ENCODE measurements at places on chromosomes 11 and 22. TPM values are rescaled to one million over a fixed set of nuclear protein-coding genes. Genes with fewer than 3 reads are reported as not detected.

MYOD1 gene
- not detected for total RNA-seq

OR2AG2 gene
- not detected for total RNA-seq

- no peak for DNase-seq
- peaks cover 15% of the 10 kb centered on the region for H3K4me1 ChIP-seq
- no peak overlapping the region for H3K4me3 ChIP-seq
- H3K27ac ChIP-seq, result no peak overlapping the region
- peaks cover 2% of the 10 kb centered on the region for H3K36me3 ChIP-seq
- peaks cover 10% of the 10 kb centered on the region for H3K27me3 ChIP-seq
Measured at GRCh38 chr11:113572136-113572735, 97.0 kb upstream of the DRD2 start.

MORC2 gene
- total RNA-seq, result 39.7 TPM

CCDC73 gene
- total RNA-seq, result not detected

DNA sequence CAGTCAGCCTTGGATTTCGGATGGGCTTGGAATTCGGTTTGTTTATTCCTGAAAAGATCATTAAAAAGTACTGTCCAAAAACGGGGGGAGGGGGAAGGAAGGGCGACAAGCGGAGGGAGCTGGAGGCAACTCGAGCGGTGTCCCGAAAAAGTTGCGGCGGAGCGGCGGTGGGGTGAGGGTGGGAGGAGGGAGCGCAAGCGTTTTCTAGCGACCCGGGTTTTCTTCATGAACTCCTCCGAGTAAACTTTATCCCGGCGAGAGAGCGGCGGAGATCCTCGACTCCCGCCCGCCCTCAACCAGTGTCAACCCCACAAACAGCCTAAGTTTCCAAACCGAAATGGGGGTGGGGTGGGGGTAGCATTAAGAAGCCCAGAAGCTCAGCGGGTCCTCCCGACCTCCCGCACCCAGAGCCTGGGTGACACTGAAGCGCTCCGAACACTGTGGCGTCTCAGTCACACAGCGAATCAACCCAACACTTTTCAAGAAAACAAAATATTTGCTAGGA is 133.0 kb upstream of the C11orf58 start:
- no peak overlapping the region for H3K27ac ChIP-seq
- no peak for DNase-seq
- peaks cover 48% of the 10 kb centered on the region for H3K27me3 ChIP-seq

PRAME gene
- total RNA-seq, result not detected

DNA sequence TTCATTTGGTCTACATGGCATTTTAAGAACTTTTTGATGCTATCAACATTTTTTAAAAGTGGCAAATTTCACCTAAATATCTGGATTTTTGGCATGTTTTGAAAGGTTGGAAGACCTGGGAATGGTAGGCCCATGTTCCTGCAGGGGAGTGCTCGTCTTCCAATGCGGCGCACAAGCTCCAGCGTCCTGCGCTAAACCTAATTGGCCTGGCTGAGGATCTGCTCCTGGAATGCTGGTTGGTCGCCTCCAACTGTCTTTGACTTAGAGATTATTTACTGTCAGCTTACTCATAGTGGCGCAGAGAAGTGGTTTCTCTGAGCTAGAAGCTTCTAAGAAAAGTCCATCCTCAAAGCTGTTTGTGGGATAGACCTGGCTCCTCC is 626 bp upstream of the LIMK2 start:
- peak overlapping the region; percentile 82 for H3K4me3 ChIP-seq
- H3K27me3 ChIP-seq, result no peaks in the 10 kb centered on the region
- DNase-seq, result no peak
- peaks cover 16% of the 10 kb centered on the region for H3K36me3 ChIP-seq
- H3K27ac ChIP-seq, result peak overlapping the region; percentile 87

DNA sequence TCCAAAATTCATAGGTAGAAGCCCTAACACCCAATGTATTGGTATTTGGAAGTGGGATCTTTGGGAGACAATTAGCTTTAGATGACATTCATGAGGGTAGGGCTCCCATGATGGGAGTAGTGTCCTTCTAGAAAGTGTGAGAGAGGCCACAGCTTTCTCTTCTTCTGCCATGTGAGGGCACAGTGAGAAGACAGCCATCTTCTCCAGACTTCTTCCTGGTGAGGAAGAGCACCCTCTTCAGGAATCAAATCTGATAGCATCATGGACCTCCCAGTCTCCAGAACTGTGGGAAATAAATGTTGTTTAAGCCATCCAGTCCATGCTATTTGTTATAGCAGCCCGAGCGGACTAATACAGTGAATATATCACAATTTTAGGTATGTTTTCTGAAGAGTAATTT is 96.9 kb downstream of the CNTN5 start:
- no peak overlapping the region for H3K4me3 ChIP-seq
- H3K27ac ChIP-seq, result no peak overlapping the region
- H3K4me1 ChIP-seq, result no peaks in the 10 kb centered on the region
- no peaks in the 10 kb centered on the region for H3K36me3 ChIP-seq
- DNase-seq, result no peak
- H3K27me3 ChIP-seq, result no peaks in the 10 kb centered on the region

DNA sequence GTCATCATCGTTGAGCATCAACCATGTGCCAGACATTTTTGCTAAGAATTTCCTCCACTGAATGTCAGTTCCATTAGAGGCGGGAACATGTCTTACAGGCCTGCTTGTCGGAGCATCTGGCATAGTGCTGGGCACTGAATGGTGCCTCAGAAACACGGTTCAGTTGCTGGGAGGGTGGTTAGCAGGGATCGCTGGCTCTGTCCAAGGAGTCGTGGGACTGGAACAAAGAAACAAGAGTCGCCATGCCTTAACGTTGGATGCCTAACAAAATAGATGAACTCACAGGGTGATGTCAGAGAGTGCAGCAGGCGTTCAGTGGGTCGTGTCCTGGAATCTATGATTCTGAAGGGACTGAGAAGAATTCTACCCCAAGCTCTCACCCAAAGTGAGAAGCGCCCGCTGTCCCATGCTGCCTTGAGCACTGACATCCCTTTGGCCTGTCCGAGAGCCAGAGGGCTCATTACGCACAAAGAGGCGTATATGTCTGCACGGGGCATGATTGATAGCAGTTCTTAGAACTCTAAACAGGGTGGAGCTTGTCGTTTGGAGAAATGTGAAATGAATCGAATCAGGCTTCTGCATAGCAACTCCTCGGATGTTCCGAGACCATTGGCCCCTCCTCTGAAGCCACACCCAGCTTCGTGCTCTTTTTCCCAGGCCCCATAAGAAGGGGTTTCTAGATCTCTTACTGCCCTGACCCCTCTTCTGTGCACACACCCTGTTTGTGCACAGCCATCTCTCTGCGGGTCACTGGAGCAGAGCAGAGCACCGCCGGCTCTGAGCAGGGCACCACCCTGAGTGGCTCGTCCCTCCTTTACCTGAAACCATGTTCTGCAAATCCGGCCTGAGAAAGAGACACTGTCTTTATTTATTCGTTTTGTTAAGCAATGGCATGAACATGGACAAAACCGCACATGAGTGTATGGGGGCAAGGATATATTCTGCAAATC is 113.1 kb upstream of the B3GAT1 start:
- peaks cover 2% of the 10 kb centered on the region for H3K27me3 ChIP-seq
- no peaks in the 10 kb centered on the region for H3K36me3 ChIP-seq
- no peak for DNase-seq
- no peak overlapping the region for H3K27ac ChIP-seq
- H3K4me3 ChIP-seq, result no peak overlapping the region

SSTR3 gene
- total RNA-seq, result 3.9 TPM

GRAP2 gene
- total RNA-seq, result 111 TPM

- H3K4me3 ChIP-seq, result peak overlapping the region; percentile 51
- peak; percentile 77 for DNase-seq
- no peaks in the 10 kb centered on the region for H3K27me3 ChIP-seq
- H3K27ac ChIP-seq, result peak overlapping the region; percentile 83
Measured at GRCh38 chr22:46592390-46592872, 27.8 kb upstream of the GRAMD4 start.

- no peaks in the 10 kb centered on the region for H3K36me3 ChIP-seq
- H3K27me3 ChIP-seq, result no peaks in the 10 kb centered on the region
- no peak overlapping the region for H3K27ac ChIP-seq
- no peak for DNase-seq
- no peak overlapping the region for H3K4me3 ChIP-seq
- H3K4me1 ChIP-seq, result no peaks in the 10 kb centered on the region
Measured at GRCh38 chr22:47384977-47385376, 622.5 kb downstream of the TBC1D22A start.
